ENCODE measurements at places on chromosomes 3 and 15.

DNA sequence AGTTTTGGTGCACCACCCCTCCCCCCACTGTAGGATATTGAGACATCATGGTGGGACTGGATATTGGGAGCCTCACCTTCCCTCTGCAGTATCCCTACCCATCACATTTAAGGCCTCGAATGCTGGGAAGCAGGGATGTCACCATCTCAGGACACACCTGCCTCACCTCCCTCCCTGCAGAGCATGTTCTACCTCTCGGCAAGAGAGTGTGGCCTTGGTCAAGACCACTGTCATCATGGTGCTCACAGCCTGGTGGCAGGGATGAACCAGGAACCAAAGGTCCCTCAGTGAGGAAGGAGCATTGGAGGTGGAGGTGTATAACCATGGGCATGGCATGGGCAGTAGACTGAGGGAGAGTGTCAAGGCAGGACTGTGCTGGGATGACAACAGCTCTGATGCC is 104.8 kb downstream of the CORO2B start:
- no peak for DNase-seq

- DNase-seq: no peak
Observed at GRCh38 chr3:130117933-130118332, 36.3 kb downstream of the ALG1L2 start.

DNA sequence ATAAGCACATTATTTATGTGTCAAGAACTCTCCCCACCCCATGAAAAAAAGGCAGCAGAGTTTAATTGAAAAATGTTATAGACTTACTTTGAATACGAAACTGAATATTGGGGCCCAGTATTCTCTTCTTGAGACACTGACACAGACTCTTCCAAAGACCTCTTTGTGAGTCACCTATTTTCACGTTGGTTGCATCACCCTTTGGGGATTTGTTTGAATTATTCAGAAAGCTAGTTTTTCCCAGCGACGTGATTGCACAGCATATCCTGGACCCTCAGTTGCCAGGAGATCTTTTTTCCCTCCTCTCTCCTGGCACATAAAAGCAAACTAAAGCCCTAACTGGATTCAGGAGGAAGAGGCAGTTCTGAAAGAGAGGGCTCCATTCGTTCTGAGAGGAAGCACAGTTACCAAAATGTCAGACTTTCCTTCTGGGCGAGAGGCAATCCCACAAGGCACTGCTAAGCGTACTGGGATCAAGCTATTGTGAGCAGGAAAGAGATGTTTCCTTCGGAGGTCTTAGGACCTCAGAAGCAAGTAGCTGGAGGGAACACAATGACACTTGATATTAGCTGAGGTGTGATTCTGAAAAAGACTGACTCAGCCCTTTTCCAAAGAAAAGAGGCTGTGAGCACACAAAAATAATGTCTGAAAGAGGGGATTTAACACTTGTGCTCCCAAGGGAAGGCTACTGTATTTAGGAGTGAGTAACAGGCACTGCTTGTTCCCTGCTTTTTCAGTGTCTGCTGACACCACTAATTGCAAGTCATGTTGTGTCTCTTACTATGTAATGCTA is 65.8 kb upstream of the CADPS start:
- peak; percentile 2 for DNase-seq

DNA sequence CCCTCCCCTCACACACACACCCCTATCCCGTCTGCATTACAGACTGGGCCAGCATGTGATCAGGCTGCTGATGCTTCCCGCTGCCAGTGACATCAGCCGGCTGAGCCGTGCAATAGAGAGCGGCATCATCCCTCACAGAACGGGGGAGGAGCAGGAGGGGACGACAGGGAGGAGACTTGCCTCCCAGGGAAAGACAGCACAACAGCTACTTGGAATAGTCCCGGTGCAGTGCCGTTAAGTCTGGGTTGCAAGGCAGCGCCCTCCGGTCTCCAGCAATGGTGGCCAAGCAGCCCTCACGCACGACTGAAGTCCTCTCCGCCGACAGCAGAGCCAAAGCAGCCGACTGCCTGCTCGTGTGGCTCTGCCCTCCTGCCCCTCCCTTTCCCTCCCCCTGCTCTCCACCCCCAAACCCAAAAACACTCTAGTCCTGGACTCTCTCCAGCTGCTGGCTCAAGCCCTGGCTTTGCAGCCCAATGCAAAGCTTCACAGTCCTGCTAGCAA is 31.5 kb upstream of the RPS17 start:
- DNase-seq: no peak

GRCh38 chr15:95639208-95639607 is 691.3 kb upstream of the NR2F2 start:
- no peak for DNase-seq

- no peak for DNase-seq
Observed at GRCh38 chr3:139548801-139549200, 9.3 kb upstream of the RBP1 start.

DNA sequence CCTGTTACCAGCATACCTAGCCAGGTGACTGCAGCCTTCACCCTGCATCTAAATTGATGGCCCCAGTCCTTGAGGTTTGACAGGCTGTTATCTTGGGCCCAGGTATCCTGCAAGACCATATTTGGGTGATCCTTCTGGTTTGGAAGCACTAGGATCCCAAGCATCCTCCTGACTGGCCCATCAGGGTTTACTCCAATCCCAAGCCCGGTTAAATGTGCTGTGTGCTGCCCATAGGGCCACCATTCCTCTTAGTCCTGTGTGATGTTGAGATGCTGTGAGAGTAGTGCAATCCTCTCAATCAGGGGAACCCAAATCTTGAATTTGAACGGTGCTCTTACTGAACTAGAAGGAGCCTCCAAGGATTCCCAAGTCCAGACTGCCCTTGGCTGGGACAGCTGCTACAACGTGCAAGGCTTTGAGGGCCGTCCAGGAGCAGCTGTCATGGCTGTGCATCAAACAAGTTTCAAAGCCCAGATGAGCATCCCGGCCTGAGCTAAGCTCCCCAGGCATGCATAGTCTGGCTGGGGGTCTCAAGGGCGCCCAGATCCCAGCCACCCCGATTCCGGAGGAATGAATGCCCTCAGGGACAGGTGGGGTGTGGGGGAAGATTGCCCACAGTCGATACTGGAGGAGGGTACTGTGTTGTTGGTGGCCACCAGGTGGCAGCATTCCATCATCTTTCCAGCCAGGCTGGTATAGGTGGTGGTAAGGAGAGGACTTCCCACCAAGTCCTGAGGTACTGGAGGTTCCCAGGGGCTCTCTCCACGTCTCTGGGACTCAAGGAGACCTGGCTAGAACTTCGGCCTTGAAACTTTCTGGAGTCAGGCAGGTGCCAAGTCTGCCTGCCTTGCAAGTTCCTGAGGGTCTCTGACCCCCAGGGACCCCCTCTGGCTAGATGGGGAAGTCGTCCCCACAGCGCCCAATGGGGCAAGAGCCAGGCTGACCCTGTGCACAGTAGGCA is 32.6 kb downstream of the RBM5 start:
- peak; percentile 86 for DNase-seq

DNA sequence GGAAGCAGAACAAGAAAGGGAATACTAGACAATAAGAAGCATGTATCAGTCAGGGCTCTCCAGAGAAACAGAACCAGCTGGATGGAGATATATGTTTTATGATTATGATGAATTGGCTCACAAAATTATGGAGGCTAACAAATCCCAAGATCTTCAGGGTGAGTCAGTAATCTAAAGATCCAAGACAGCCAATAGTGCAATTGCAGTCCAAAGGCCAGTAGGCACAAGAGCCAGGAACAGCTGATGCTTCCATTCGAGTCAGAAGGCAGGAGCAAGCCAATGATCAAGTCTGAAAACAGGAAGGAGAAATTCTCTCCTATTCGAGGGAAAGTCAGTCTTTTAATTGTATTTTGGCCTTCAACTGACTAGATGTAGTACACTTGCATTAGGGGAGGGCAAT is 164.9 kb upstream of the ST8SIA2 start:
- DNase-seq: no peak

DNA sequence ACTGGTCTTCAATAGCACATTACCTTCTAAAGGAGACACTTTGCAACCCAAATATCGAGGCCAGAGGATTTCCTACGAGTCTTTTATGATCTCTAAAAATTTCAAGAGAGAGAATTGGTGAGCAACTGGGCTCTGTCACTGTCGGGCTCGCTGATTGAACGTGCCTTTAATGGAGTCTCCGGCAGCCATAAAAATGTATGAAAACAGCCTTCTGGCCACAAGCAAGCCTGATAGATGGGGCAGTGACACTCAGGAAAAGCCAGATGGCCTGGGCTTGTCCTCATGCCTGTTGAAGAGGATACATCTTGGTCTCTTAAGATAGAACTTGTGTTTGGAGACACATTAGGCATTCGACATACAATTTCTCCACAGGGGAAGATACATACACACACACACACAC is 419.5 kb upstream of the PROK2 start:
- no peak for DNase-seq

DNA sequence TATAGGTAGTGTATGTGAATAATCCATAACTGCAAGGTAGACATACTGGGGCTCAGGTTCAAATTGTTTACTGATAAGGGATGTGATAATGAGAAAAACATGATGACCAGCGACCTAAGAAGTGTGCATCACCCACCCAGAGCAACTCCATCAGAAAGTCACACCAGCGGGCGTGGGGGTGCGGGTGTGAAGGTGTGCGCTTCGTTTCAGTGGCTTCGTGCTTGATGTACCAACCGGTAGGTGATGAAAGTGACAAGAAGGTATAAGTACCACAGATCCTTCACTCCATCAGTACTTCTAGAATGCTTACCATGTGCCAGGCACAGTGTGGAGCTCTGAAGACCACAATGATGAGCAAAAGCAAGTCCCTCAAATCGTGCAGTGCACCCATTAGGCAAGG is 11.2 kb downstream of the ANP32A start:
- DNase-seq: no peak

DNA sequence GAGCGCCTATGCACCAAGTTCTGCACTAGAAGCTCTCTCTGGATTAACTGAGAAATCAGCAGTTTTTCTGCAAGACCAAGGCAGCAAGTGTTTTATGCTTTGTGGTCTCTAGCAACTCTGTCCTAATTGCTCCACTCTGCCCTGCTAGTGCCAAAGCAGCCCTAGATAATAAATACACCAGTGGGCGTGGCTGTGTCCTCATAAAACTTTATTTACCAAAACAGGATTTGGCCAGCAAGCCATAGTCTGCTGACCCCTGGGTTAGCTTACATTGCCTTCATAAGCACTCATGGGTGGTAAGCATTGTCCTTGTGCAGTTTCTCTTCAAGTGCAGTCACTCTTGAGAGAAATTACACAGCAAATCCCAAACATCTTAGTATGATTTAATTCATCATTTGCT is 30.7 kb upstream of the SLC24A5 start:
- DNase-seq: no peak

DNA sequence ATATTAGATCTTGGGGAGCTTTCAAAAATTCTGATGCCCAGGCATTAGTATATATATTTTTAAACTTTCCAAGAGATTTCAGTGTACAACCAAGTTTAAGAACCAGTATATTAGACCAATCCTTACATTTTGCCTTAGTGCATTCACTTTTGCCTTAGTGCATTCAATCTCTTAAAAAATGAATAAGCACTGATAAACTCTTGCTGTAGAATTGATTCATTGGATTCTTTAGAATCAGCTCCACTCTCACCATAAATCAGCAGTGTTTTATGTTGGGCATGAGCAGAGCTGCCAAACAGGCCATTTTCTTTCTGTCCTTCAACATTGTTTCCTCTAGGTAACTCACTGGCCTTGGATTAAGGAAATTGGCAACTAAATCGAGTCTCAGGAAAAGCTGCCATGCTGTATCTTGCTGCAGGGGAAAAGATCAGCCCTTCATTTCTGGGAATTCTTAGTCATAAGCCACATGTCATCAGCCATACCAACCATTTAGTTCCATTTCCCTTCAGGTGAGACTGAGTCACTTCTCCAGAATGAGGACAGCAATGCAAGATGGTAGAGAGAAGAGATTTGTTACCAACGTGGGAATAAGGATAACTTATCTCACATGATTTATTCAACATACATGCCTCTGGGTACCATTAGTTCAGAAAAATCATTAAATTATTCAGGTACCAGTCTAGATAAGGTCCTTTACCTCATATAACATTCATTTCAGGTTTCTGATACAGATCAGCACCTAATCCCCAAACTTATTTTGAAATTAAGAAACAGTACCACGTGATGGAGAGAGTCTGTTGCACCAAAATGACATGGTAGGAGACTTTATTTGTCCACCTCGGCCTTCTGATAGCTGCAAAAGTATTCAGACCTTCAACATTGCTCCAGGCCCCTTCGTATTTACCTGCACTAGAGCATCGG is 192.5 kb downstream of the P3H2 start:
- no peak for DNase-seq

- DNase-seq: peak; percentile 38
Observed at GRCh38 chr3:46607603-46608028, 4.7 kb upstream of the FAM240A start.

DNA sequence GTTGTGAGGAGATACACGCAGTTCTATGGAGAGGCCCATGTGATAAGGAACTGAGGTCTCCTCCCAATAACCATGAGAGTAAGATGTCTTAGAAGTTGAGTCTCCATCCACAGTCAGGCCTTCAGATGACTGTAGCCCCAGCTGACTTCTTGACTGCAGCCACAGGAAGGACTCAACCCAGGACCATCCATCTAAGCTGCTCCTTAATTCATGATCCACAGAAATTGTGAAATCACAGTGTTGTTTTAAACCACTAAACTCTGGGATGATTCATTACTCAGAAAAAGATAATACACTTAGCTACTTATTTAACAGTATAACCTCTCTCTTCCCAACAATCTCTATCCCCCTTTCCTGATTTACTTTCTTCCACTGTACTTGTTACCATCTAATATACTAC is 173.3 kb downstream of the ALDH1A2 start:
- no peak for DNase-seq

Data from erythroblast (primary cell).